ENCODE measurements at places on chromosomes 2 and 18.

DNA sequence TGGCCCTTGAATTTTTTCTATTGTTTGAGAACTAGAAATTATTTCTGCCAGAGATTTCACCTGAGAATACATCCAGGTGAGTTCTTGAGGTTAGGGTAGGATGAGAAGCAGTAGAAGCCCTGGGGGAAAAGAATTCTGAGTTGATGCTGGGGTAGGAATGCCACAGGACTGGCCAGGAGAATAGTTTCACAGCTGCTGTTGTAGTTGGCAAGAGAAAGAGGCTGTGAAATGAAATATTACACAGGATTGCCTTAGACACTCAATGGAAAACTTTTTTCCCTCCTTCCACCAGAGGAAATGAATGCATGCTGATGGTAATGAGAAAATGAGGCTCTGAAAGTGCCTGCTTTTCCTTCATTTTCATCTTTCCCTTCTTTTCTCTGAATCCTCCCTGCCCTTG lies 54.6 kb downstream of the PRKCE start:
- DNase-seq: no peak

DNA sequence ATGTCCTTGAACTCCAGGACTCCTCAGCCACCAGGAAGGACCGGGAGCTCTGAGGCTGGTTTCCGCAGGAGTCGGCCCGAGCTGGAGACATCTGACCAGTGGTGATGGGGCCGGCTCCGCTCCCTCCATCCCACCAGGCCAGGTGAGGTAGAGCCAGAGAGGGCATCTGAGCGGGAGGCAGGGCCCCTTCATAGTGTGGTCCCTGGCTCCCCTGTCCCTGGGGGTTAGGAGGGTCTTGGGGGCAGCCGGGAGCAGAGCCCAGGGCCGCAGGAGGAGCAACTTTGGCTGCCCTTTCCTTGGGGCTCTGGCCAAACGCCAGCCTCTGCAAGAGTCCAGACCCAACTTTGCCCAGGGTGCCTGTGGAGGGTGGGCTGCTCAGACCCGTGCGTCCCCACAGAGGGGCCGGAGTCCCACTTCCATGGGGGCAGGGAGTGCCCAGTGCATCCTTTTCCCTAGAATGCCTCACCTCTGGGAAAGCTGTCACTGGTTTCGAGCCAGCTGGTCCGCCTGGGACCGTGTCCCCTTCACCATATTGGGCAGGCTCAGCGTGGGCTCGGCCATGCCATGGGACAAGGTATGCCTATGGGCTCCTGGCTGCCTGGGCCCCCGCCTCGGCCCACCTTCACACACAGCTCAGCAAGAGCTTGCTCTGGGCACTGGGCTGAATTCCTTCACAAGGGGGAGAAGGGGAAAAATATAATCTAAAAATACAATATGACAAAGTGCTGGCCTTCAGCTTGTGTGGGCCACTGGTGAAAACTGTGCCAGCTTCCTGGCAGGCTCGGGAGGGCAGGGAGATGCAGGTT lies 148.6 kb downstream of the TWIST2 start:
- no peak for DNase-seq

DNA sequence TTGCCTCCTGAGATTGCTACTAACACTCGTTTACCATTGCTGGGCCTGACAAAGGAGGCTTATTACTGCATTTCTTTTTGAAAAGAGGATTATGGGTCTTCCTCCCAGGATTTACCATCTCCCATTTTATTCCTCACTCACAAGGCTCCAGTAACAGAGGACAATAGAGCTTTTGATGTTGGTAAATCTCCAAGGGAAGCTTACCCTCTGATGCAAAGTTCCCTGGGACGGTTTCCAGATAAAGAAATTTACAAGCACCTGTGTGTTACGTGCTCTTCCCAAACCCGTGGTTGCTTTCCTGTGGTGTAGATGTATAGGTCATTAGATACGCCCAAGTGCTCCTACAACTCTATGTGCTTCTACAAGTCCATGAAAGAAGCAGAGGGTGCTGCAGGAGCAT lies 17.1 kb downstream of the VSNL1 start:
- no peak for DNase-seq

DNA sequence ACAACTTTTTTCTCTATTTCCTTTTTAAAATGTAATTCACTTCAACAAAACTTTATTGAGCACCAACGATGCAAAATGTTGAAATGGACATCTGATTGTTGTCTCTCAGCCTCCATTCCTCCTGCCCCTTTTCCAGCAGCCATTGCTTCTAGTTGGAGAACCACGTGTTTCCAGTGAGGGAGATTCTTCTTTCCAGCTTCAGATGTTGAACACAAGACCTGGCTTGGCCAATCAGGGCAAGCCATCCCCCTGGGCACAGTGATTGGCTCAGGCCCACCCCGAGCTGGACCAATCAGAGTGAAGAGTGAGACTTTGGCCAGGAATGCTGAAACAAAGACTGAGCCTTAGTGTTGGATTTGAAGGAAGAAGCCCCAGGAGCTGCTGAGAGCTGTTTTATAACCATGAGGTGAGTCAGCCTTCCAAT lies 59.0 kb downstream of the E2F6 start:
- no peak for DNase-seq

GRCh38 chr2:39059366-39059952 lies 61.4 kb downstream of the SOS1 start:
- DNase-seq: no peak

DNA sequence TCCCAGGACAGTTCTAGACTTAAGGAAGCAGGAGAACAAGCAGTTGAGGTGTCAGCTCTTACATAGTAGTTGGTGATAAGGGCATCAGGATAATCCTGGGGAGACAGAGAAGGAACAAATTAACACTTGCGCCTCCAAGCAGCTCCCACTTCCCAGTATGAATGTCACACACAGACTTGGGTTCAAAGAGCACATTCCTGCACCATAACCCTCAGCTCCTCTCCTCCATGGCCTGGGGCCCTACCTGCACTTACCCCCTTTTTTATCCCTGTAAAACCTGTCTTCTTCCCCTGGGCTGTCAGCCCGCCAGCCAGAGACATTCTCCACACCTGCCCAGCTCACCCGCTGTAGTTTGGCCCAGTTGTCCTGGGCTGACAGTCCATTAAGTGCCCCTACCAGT lies 3.9 kb upstream of the UCN start:
- no peak for DNase-seq

DNA sequence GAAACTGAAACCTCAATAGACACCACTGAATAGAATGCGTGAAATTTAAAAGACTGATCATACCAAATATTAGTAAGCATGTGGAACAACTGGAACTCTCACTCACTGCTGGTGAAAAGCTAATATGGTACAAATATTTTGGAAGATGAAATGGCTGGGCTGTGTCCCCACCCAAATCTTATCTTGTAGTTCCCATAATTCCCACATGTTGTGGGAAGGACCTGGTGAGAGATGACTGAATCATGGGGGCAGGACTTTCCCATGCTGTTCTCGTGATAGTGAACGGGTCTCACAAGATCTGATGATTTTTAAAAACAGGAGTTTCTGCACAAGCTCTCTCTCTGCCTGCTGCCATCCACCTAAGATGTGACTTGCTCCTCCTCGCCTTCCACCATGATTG lies 32.0 kb upstream of the MYCN start:
- no peak for DNase-seq

DNA sequence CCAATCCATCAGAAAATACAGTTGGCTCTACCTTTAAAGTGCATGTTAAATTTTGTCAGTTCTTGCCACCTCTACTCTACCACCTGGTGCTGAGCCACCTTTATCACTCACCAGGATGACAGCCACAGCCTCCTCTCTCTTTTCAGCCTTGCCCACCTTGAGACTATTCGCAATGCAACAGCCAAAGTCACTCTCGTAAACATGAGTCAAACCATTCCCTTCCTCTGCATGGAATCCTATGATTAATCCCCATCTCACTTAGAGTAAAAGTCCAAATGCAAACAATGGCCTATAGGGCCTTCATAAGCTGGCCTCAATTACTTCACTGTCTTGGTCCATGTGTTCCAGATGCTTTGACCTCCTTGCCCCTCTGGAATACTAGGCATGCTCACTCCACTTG lies 5.8 kb upstream of the OSBPL6 start:
- DNase-seq: no peak

DNA sequence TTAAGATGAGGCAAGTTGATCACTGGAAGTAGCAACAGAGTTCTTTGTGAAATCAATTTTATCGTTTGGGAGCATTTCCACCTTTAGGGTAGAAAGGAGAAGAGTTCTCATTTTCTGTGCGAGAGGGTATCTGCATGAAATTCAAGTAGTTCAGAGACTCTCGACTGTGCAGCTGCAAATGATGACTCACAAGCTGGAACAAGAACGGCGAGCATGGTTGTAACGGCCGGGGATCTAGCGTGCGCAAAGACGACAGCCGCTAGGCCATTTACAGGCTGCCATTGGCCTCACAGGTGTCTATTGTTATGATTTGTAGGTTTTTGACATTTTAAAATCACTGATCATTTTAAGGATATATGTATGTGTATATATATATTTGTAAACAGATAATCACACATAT lies 5.2 kb downstream of the KLHL29 start:
- no peak for DNase-seq

DNA sequence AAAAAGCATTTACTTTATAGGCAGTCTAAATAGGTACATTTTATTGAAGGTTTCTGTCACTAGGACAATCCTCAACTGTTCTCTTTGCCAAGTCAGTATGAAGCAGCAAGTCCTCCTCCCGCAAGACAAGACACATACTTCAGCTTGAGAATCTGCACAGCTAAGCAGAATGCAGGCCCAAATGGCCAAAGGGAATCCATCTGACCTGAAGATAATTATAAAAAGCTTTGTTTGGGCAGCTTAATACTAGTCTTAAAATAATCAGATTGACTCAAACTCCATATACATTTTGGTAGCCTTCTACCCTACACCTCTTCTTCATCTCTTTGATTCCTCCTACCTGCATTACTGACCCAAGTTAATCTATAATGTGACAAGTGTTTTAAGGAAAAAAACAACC lies 1.8 kb downstream of the LANCL1 start:
- no peak for DNase-seq

DNA sequence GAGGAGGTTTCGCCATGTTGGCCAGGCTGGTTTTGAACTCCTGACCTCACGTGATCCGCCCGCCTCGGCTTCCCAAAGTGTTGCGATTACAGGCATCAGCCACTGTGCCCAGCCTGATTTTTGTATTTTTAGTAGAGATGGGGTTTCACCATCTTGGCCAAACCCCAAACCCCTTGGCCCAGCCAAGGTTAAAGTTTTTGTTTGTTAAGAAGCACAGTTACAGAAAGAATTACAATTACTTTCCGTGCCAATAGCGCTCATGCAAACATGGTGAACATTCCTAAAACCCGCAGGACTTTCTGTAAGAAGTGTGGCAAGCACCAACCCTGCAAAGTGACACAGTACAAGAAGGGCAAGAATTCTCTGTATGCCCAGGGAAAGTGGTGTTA lies 26.1 kb downstream of the ITSN2 start:
- DNase-seq: no peak

DNA sequence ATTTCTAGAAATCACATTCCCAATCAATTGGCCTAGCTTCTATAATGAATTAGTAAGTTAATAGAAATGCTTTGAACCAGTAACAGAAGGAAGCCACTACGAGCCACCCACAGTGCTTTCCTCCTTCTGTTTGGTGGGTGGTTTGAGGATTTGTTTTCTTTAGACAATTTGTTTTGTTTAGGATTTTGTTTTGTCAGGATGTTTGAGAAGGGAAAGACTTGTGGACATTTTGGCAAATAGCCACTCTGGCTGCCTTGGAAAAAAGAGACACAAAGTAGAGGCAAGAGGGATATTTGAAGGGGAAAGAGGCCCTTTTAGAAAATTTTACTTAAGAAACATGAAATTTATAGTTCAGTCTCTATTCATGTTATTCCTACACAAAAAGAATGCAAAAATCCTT lies 47.7 kb downstream of the TANK start:
- DNase-seq: no peak

DNA sequence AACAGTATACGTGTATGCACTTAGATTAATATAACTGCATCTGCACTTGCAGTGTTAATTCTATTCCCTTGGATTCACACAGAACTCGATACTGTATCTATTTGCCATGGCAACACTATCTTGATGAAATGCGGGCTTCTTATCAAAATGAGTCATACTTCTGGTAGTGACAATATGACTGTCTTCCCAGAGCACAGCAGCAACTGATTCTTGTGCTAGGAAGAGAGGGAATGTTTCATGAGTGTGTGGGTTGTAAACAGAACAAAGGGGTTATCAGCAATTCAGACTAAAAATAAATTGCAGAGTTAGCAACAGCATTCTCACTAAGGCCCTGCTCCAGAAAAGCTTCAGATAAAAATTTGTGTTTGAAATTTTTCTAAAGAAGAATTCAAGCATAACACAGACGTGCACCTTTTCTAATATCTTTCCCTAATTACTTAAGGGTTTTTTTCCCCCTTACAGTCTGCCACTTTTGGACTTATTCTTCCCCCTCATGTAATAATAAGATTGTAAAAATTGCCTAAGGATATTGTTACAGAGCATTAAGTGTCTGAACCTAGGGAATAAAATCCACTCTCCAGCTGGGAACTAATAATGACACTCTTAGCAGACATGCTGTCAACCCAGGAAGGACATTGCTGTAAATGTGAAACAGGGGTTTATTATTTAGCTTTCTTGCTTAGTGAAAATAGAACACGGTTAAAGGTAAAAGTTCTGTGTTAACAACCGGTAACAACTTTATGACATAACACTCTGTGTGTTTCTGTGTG lies 99.9 kb upstream of the SLC38A11 start:
- no peak for DNase-seq
